ENCODE measurements at places on chromosomes 16 and 17.

DNA sequence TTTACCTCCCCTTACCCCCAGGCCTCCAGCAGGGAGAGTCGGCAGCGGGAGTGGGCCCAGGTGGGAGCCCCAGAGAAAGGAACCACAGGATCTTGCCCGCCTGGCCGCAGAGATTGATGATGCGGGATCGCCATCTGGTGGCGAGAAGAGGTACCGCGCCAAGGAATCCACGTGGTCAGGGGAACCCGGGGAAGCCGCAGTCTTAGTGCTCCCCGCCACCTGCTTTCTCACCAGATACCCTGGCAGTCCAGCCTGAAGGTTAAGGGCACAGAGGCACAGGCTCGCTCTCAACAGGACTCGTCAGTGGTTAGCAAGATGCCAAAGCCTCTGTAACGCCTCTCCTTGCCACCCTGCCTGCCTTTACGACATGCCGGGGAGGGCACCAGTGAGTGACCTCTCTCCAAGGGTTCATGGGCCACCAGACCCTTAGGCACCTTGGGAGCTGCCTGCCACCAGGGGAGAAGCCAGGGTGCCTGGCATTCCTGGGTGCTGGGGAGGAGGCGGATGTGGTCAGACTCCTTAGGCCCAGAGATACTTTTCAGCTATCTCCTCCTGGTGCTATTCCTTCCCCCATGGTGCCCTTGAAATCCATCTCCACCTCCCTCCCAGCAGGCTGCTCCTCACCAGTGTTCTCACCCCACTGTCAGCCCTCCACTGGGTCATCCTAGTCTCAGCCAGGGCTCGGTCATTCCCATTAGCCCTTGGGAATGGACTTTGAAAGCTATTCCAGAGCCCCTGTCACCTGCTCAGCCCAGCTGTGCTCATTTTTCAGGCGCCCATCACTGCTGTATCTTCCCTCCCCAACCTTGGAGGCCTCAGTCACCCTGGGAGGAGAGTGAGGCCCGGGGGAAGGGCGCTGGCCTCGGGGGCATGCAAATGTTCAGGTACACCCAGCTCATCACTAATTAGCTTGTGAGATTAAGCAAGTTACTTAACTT, 5.5 kb upstream of the RHBDF2 start:
- DNase-seq, result peak; percentile 77

DNA sequence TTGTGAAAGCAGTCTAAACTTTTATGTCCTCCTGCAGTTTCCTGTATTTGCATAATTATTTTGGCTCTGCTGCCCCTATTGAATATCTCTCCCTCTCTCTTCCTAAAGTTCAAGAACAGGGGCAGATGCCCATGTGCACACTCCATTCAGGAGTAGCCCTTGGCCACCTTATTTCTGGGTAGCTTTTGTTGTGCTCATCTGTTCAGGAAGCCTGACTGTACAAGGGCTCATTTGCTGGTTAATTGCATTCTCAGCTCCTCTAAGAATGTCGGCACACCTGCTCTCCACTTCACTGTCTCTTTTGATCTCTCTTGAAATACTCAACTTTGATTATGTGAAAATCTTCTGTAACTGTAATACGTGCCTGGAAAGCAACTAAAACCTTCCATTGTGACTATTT, 1378.8 kb upstream of the CDH8 start:
- no peak for DNase-seq

GRCh38 chr16:22375963-22376640, 1.7 kb upstream of the CDR2 start:
- DNase-seq, result no peak

GRCh38 chr16:15521758-15522509, 87.5 kb downstream of the BMERB1 start:
- no peak for DNase-seq

DNA sequence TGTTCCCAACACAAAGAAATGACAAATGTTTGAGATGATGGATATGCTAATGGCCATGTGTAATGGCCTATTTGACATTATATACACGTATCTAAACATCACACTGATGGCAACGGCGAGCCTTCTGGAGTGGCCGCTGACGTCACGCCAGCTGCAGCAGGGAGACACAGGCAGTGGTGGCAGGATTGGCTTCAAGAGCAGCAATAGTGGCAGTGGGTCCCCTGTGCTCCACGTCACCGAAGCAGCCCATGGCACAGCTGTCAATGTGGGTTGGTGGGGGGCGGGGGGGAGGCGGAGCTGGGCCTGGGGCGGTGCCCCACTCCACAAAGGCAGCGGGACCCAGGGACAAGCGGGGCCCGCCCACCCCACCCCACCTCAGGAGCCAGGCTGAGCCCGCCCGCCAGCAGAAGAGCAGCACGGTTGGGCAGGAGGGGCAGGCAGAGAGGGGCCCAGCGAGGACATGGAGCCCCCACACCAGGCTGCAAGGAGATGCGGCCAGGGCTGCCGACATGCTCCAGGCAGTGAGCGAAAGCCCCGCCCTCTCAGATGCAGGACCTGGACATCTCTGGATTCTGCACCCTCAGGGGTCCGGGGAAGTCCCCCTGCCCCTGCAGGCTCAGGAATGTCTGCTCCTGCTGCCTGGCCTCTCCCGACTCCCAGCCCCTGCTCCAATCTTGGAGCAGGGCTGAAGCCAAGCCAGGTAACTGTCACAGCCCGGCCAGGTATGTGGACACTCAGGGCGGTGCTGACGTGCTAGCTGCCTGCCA, 64.6 kb downstream of the USP32 start:
- DNase-seq, result no peak

DNA sequence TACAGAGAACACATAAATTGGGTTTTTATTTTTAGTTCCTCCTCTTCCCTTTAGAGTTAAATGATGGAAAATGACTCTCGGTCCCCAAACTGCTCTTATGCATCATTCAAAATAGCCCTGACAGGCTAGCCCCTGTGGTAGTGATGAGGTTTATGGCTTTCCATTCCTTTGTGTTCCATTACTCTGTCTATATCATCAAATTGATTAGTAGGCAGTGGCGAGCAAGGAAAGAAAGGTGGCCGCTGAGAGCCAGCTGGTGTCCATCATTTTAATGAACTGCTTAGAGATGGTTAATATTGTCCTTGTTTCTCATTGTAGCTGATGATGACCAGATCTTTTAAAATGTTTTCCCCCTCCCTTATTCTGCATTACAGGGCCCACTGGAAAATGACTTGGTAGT, 179.5 kb downstream of the PHKB start:
- DNase-seq, result no peak

- DNase-seq, result no peak
Measured at GRCh38 chr16:2913603-2914002, 1.9 kb downstream of the FLYWCH1 start.

DNA sequence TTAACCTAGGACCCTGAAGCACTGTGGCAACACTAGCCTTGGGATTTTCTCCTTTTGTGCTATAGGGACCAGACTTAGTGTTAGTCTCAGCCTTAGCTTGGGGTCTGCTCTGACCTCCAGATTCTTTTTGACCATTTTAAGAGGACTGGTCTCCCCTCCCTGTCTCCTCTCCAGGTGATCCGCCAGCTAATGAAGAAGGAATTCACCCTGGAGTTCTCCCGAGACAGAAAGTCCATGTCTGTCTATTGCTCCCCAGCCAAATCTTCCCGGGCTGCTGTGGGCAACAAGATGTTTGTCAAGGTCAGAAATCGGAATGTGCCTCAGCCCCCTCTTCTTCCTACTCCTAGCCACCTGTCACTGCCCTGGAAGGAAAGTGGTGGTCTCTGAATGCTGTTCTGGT, 19.5 kb downstream of the ATP2A1 start:
- no peak for DNase-seq

- no peak for DNase-seq
Measured at GRCh38 chr17:69581061-69581961, 166.8 kb downstream of the MAP2K6 start.

GRCh38 chr16:85182774-85183173, 70.5 kb upstream of the CIBAR2 start:
- no peak for DNase-seq

DNA sequence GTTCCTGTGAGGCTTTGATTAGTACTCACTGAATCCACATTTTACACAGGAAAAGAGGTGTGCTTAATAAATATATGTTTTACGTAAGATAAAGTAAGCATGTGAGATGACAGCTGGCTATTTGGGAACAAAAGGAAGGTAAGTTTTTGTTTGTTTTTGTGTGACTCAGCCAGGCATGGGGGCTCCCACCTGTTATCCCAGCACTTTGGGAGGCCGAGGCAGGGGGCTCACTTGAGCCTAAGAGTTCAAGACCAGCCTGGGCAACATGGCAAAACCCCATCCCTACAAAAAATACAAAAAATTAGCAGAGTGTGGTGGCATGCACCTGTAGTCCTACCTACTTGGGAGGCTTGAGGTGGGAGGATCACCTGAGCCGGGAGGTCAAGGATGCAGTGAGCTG, 17.9 kb downstream of the GPR142 start:
- no peak for DNase-seq

DNA sequence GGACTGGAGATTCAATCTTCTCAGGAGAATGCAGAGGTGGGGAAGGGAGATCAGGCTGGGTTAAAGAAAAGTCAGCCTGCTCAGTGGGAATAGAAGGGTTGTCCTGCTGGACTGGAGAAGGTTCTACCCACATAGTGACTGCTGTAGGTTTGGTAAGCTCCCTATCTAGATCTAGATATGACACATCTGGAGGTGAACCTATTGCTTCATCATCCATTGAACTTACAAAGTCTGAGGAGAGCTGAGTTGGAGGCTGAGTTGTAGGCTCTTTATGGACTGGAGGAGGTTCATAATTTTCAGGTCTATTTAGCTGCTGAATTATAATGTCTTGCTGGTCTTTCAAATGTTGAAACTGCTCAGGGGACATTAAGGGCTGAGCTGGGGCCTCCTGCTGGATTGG, 46.0 kb upstream of the NF1 start:
- DNase-seq, result no peak

GRCh38 chr16:78494674-78495073, 395.2 kb downstream of the WWOX start:
- no peak for DNase-seq

GRCh38 chr16:56259425-56259779, 68.1 kb downstream of the GNAO1 start:
- no peak for DNase-seq

DNA sequence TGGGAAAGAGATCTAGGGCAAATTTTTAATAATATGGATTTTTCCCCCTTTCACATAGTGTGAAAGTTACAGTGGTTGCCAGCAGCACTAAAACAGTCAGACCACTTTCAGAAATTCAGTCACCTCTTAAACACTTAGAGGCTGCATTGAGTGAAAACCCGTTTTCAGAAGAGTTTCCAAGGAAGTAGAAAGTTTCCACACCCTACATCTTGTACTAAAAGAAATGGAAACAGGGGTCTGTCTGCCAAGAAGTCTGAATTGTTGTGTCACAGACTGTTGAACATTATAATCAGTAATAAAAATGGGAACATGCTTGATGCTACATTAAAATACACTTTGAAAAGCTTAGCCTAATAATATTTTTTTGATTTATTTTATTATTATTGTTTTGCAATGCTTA, 278.9 kb upstream of the KCNJ16 start:
- DNase-seq, result no peak

DNA sequence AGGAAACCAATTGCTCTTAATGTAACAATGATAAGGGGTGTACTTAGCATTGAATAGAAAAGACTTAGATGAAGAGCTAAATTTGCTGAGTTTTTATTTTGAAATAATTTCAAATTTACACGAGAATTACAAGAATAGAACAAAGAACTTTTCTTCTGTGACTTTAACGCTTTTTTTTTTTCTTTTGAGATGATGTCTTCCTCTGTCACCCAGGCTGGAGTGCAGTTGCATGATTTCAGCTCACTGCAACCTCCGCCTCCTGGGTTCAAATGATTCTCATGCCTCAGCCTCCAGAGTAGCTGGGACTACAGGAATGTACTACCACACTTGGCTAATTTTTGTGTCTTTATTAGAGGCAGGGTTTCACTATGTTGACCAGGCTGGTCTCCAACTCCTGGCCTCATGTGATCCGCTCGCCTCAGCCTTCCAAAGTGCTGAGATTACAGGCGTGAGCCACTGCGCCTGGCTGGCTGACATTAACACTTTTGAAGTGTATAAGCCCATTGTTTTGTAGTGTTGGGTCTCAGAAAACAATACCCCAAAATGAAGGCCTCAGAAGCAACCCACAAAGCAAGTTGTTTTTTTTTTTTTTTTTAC, 2.1 kb downstream of the TEN1 start:
- DNase-seq, result no peak

GRCh38 chr16:22425847-22426246, 51.4 kb upstream of the CDR2 start:
- DNase-seq, result no peak

DNA sequence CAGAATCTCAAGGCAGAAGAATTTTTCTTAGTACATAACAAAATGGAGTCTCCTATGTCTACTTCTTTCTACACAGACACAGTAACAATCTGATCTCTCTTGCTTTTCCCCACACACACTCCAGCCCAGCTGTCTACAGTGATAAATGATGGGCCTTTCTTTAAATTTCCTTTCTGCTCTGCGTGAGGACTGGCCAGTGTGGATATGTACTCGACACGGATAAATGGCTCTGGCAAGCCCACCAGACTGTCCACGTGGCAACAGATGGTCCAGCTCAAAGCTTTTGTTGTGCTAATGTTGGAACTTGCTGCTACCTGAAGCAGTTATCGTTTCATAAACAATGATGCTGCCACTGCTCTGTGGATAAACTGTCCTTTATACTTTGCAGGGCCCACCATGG, 410.7 kb downstream of the TMEM114 start:
- no peak for DNase-seq

DNA sequence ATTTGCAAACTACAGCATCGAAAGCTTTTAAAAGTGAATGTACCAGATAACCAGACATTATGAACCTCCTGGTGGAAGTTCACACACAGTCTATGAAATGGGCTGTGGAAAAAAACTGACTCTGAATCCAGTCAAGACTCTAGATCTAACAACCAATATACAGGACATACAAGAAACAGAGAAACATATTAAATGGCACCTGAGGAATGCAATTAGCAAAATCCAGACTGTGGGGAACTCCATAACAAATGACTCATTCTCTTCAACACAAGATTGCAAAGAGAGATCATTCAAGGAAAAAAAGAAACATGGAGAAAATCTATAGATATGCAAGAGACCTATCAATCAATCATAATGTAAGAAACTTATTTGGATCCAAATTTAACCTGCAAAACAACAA, 119.0 kb downstream of the MYO1D start:
- DNase-seq, result no peak

GRCh38 chr17:78714534-78714933, 67.5 kb downstream of the CYTH1 start:
- no peak for DNase-seq

DNA sequence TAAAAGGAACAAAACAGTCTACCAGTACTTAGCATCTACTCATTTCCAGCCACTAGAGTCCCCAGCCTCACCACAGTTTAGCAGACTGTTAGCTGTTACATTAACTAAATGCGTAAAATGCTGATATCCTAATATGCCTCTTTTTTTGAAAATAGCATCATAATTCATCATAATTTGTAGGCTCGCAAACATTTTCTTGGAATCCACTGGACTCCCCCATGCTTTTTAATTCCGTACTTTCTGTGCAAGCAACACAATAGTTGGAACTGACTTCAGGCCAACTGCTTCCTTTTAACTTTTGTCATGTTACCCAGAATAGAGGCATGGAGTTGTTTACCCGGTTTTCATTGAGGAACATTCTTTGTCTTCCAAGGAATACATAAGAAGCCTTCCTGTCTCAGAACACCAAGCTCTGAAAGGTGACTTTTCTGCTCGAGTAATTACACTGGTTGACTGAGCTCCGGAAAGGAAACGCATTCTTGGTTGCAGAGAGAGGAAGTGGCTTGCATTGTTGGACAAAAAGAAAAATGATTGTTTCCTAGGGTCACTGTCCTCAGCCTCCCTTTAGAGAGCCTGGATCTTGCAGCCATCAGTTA, 30.9 kb upstream of the SEC14L1 start:
- DNase-seq, result no peak
